Gastrocnemius medialis (tissue), 4 donors: ENCODE measurements at places on chromosomes 3 and 15. TPM values are rescaled to one million over a fixed set of nuclear protein-coding genes. Genes with fewer than 3 reads are reported as not detected.

Gene PTH1R
- 2.3 TPM for total RNA-seq

Gene GXYLT2
- total RNA-seq = 0.38 TPM

Gene EFL1
- 25.1 TPM for total RNA-seq

DNA sequence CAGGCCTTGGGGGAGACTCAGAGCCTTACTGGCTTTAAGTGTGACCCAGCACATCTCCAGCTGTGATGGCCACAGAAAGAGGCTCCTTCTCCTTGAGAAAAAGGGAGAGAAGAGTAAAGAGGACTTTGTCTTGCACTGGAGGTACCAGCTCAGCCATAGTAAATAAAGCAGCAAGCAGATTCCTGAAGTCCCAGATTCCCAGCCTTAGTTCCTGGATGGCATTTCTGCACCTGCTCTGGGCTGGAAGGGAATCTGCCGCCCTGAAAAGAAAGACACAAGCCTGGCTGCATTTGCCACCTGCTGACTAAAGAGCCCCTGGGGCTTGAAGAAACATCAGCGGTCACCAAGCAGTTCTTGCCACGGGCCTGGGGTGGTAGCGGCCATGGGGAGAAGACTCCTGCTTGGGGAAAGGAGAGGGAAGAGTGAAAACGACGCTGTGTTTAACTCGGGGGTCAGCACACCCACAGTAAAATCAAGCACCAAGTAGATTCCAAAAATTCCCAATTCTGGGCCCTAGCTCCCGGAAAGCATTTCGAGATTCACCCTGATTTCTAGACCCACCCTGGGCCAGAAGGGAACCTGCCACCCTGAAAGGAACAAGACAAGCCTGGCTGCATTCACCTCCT, 24.2 kb upstream of the TNK2 start:
- DNase-seq = no peak

GRCh38 chr3:73448041-73448440, 176.7 kb downstream of the PDZRN3 start:
- no peak for DNase-seq

DNA sequence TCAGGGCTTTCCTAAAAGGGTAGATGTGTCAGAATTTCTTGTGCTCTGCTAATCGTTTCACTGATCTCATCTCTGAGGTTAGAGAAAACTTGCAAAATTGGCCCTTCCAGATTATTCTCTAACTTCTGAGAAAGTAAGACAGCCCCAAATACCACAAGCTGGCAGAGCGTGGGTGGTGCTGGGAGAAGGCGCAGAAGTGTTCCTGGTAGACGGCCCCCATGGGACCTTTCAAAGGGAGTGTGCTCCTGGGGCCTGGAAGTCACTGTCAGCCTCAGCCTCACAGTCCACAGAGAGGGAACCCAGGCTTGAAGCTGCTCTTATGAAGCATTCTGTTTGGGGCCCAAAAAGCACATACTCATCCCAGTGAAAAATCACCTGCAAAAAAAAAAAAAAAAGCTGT, 86.5 kb upstream of the PFN2 start:
- DNase-seq = no peak

- DNase-seq = peak; percentile 19
Observed at GRCh38 chr3:13346481-13347389, 73.4 kb downstream of the NUP210 start.

DNA sequence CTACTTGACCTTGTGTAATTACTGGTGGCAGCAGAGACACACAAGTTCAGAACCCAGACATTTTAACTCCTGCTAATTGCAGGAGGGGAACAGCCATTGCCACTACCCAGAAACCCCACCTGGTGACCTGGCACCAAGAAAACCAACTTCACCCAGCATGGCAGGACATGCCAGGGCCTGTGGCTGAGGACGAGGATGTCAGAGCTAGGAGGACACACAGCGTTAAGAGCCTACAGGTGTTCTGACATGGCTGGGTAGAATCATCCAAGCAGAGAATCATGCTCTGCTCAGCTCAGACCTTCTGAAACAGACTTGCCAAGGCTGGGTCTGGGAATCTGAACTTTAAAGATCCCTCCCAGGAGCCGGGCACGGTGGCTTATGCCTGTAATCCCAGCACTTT, 11.7 kb upstream of the SPATA12 start:
- DNase-seq = no peak

- DNase-seq = no peak
Observed at GRCh38 chr3:62863648-62864047, 11.6 kb downstream of the CADPS start.

- no peak for DNase-seq
Observed at GRCh38 chr3:131796558-131797198, 238.1 kb downstream of the CPNE4 start.

GRCh38 chr3:71129611-71130431, 453.7 kb downstream of the FOXP1 start:
- DNase-seq = no peak
